ENCODE measurements at places on chromosomes 7 and 10.
A peak's percentile ranks its signal among the peaks of the same experiment; 100 is the strongest.

- H3K36me3 ChIP-seq = no peaks in the 10 kb centered on the region
- H3K4me1 ChIP-seq = no peaks in the 10 kb centered on the region
- peaks cover 8% of the 10 kb centered on the region for H3K27me3 ChIP-seq
- DNase-seq = no peak
- H3K4me3 ChIP-seq = no peak overlapping the region
- H3K27ac ChIP-seq = no peak overlapping the region
These were observed 325.8 kb upstream of the ZMIZ1 start for GRCh38 chr10:78742730-78743615.

- DNase-seq = no peak
- H3K27ac ChIP-seq = peak overlapping the region; percentile 7
- no peaks in the 10 kb centered on the region for H3K27me3 ChIP-seq
- no peak overlapping the region for H3K4me3 ChIP-seq
- peaks cover 14% of the 10 kb centered on the region for H3K4me1 ChIP-seq
- H3K36me3 ChIP-seq = peaks cover 21% of the 10 kb centered on the region
These were observed 15.4 kb downstream of the PTEN start for GRCh38 chr10:87878664-87879459.

DNA sequence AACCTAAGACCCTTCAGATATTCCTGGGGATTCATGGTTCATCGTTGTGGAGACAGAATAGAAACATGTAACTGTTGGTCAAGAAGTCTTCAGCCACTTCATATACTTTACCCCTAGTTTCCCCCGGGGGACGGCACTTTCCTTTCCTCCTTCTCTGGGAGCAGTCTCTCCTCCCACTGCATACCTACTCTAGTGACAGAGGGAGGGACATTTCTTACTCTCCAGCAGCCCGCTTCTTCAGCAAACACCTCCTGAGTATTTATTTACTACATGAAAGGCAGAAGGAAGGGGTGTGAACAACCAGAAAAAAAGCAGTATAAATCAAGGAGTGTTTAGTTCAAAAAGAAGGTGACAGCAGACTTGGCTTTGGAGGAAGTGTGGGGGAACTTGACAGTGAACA, 69.0 kb downstream of the LHFPL3 start:
- H3K36me3 ChIP-seq = no peaks in the 10 kb centered on the region
- no peak overlapping the region for H3K27ac ChIP-seq
- no peak for DNase-seq

DNA sequence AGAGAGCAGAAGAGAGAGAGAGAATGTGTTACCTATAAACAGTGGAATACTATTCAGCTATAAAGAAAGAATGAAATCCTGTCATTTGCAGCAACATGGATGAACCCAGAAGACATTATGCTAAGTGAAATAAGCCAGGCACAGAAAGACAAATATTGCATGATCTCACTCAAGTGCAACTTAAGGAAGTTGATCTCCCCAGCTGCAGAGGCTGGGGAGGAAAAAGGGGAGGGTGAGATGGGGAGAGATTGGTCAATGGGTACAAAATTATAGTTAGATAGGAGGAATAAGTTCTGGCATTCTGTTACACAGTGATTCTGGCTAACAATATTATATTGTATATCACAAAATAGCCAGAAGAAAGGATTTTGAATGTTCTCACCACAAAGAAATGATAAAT, 11.2 kb upstream of the JAZF1 start:
- no peaks in the 10 kb centered on the region for H3K36me3 ChIP-seq
- no peak overlapping the region for H3K4me3 ChIP-seq
- H3K27ac ChIP-seq = no peak overlapping the region
- H3K4me1 ChIP-seq = peaks cover 28% of the 10 kb centered on the region
- no peaks in the 10 kb centered on the region for H3K27me3 ChIP-seq

- no peak for DNase-seq
- H3K4me3 ChIP-seq = no peak overlapping the region
- no peaks in the 10 kb centered on the region for H3K36me3 ChIP-seq
These were observed 95.0 kb upstream of the POM121L12 start for GRCh38 chr7:52940481-52940880.

- DNase-seq = peak; percentile 20
- H3K4me3 ChIP-seq = peak overlapping the region; percentile 90
- peak overlapping the region; percentile 52 for H3K27ac ChIP-seq
- peaks cover 15% of the 10 kb centered on the region for H3K4me1 ChIP-seq
These were observed 527 bp downstream of the HOXA1 start for GRCh38 chr7:27095050-27095896.

DNA sequence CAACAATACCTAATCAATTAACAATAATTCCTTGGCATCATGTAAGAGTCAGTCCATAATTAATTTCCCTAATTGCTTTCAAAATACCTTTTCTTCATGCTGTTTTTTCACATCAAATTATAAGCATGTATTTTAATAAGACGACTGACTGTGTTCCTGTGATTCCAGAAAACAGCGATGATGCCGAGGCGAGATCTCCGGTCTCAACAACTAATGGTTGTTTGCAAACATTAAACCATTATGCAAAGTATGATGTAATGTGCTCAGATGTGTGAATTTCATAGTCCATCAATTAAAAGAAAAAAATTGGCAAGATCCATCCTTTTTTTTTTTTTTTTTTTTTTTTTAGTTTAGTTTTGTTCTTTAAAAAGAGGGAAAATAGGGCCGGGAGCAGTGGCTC, 44.5 kb upstream of the PIP4K2A start:
- DNase-seq = no peak
- peaks cover 4% of the 10 kb centered on the region for H3K4me1 ChIP-seq
- H3K36me3 ChIP-seq = no peaks in the 10 kb centered on the region
- H3K4me3 ChIP-seq = no peak overlapping the region
- no peak overlapping the region for H3K27ac ChIP-seq

DNA sequence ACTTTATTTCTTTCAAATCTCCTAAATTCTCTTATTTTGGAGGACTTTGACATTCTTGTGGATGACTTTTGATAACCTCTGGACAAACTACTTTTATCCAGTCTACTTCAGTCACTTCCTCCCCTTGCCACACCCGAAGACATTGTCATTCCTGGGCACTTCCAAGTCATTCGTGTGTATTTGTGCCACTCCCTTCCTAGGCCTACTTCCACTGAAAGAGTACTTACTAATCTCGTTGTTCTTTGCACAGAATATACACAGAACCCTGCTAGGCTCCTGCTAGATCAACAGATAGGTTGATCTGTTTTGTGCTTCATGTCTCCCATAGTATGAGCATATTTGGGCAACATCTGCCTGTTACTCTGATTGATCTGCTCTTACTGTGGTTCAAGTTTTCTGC, 355.4 kb downstream of the HGF start:
- H3K27ac ChIP-seq = no peak overlapping the region
- H3K4me1 ChIP-seq = no peaks in the 10 kb centered on the region
- H3K4me3 ChIP-seq = no peak overlapping the region
- no peaks in the 10 kb centered on the region for H3K27me3 ChIP-seq
- no peaks in the 10 kb centered on the region for H3K36me3 ChIP-seq

GRCh38 chr7:39880556-39880955, 69.5 kb upstream of the CDK13 start:
- peaks cover 18% of the 10 kb centered on the region for H3K27me3 ChIP-seq
- no peak overlapping the region for H3K4me3 ChIP-seq
- no peak for DNase-seq
- no peak overlapping the region for H3K27ac ChIP-seq
- H3K4me1 ChIP-seq = no peaks in the 10 kb centered on the region

Measured in memory B cell (primary cell).